ENCODE measurements at places on chromosomes 11 and 22. TPM values are rescaled to one million over a fixed set of nuclear protein-coding genes. Genes with fewer than 3 reads are reported as not detected.

- peak overlapping the region; percentile 37 for H3K27ac ChIP-seq
- no peaks in the 10 kb centered on the region for H3K36me3 ChIP-seq
- no peaks in the 10 kb centered on the region for H3K27me3 ChIP-seq
Measured at GRCh38 chr11:73465871-73466270, 89.7 kb downstream of the RELT start.

Gene FOLR2
- total RNA-seq: not detected

DNA sequence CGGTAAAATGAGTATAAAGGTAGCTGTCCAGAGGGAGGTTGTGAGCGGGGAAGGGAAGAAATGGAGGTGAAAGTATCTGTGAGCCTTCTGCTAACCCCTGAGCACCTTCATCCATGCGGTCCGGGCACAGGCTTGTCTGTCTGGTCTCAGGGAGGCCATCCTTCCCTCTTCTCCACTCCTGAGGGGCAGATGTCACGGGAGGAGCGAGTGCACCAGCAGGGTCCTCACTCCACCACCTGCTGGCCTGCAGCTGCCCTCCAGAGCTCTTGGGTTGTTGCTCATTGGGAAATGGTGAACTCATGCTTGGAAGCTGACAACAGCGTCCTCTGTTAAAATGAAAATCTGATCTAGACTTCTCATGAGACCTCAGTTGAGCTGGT, 33.8 kb upstream of the WNT11 start:
- H3K36me3 ChIP-seq: no peaks in the 10 kb centered on the region
- H3K4me3 ChIP-seq: no peak overlapping the region
- peaks cover 3% of the 10 kb centered on the region for H3K4me1 ChIP-seq
- no peak for DNase-seq
- no peak overlapping the region for H3K27ac ChIP-seq

GRCh38 chr11:15341587-15341986, 226.9 kb downstream of the INSC start:
- H3K36me3 ChIP-seq: no peaks in the 10 kb centered on the region
- H3K4me3 ChIP-seq: no peak overlapping the region
- H3K27ac ChIP-seq: no peak overlapping the region
- DNase-seq: no peak
- no peaks in the 10 kb centered on the region for H3K27me3 ChIP-seq

GRCh38 chr22:46129390-46130041, 20.8 kb upstream of the PPARA start:
- H3K4me3 ChIP-seq: no peak overlapping the region
- no peaks in the 10 kb centered on the region for H3K4me1 ChIP-seq
- no peak for DNase-seq
- no peak overlapping the region for H3K27ac ChIP-seq
- H3K27me3 ChIP-seq: no peaks in the 10 kb centered on the region
- no peaks in the 10 kb centered on the region for H3K36me3 ChIP-seq

DNA sequence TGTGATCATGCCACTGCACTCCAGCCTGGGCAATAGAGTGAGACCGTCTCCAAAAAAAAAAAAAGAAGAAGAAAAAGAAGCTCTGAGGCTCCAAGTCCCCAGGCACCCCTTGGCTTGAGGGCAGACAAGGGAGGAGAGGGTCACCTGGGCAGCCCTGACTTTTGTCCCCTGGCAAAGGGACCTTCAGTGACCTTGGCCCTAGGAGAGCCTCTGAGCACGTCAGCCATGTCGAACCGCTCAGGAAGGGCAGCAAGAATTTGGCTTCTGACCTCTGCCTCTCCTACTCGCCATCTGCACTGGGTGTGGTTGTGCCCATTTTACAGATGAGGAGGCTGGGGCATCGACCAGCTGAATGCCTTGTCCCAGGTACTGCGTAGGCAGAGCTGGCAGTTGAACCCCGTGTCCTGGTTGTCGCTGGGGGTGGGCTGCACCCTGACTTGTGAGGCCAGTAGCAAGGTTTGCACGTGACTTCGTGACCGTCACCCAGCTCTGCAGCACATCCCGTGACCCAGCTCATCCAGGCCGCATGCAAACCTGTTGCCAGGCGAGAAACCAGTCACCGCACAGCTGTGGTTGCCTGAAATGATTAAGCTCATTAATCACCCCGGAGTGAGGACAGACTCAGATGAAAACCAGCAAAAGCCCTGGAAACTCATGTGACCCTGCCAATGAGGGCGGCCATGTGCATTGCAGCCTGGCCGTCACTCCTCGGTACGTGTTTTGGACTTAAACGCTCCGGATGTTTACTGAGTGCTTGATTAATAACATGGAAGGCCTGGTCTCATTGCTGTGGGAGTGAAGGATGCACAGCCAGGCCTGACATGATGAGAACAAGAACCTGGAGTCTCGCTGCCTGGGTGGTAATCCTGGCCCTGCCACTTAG, 47.7 kb upstream of the PPP6R3 start:
- H3K27me3 ChIP-seq: no peaks in the 10 kb centered on the region
- no peak for DNase-seq
- no peaks in the 10 kb centered on the region for H3K4me1 ChIP-seq
- no peak overlapping the region for H3K4me3 ChIP-seq
- H3K36me3 ChIP-seq: peaks cover 42% of the 10 kb centered on the region
- H3K27ac ChIP-seq: no peak overlapping the region

- no peak overlapping the region for H3K27ac ChIP-seq
- H3K27me3 ChIP-seq: no peaks in the 10 kb centered on the region
- no peak for DNase-seq
- H3K36me3 ChIP-seq: no peaks in the 10 kb centered on the region
Measured at GRCh38 chr22:48566741-48567140, 1260.9 kb downstream of the BRD1 start.

Gene LRRN4CL
- total RNA-seq: 0.81 TPM

DNA sequence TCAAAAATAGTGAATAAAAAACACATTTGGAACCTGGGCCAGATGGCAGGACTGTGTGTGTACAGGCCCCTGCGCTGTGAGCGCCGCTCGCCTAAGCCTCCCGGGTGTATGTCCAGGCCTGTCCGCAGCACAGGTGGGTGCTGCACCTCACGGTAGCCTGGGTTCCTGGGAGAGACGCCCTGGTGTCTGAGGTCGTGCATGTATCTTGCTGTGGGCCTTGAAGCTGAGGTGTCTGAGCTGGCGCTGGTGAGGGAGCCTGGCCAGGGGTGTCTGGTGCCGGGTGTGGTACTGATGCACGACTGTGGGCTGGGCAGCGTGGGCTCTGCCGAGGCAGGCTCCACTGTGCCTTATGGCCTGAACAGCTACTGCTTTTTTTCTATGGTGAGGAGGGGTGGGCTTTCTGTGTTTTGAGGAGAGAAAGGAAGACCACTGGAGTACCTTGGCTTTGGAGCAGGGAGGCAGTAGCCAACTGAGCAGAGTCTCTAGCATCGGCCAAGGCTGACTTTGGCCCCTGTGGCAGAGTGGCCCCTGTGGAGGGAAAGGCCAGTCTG, 4.2 kb upstream of the ZDHHC8 start:
- peaks cover 29% of the 10 kb centered on the region for H3K36me3 ChIP-seq
- no peak overlapping the region for H3K4me3 ChIP-seq
- peaks cover 2% of the 10 kb centered on the region for H3K4me1 ChIP-seq
- no peak for DNase-seq

DNA sequence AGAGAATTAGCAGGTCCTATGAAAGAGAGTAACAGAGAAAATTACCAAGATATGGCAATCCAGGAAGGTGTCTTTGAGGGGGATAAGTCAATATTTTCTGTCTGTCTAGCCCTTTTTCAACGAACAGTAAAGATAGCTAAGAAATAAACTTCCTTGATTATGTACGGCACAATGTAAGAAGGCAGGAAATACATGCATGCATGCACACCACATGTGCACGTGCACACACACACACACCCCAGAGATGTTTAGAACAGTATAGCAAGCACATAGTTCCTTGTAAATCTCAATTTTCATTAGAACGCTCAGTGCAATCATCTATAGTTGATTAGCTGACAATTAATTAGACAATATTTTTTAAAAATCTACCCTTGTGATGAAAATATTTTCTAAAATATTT, 74.7 kb downstream of the MPPED2 start:
- H3K36me3 ChIP-seq: no peaks in the 10 kb centered on the region
- H3K4me1 ChIP-seq: no peaks in the 10 kb centered on the region
- DNase-seq: no peak
- H3K27me3 ChIP-seq: no peaks in the 10 kb centered on the region
